Sigmoid colon (tissue), 7 donors: ENCODE measurements at places on chromosomes 12 and 14. TPM values are rescaled to one million over a fixed set of nuclear protein-coding genes. Genes with fewer than 3 reads are reported as not detected.

Gene LRIG3
- 67.9 TPM for total RNA-seq

Gene R3HDM2
- 28.5 TPM for total RNA-seq

Gene VRTN
- not detected for total RNA-seq

Gene DIO3
- 2.9 TPM for total RNA-seq

Gene FAM186B
- total RNA-seq: 0.16 TPM

Gene DYRK2
- 26.0 TPM for total RNA-seq

Gene RIN3
- total RNA-seq: 31.8 TPM

Gene HOXC12
- total RNA-seq: not detected

Gene KLRG1
- 4.3 TPM for total RNA-seq

Gene PTPRR
- total RNA-seq: 3.2 TPM

Gene IKZF4
- total RNA-seq: 6.6 TPM

Gene GDF3
- not detected for total RNA-seq

Gene CCDC197
- not detected for total RNA-seq

Gene OR4L1
- total RNA-seq: not detected

Gene MYF6
- not detected for total RNA-seq

Gene PLBD1
- total RNA-seq: 13.6 TPM

Gene TMCC3
- total RNA-seq: 4.9 TPM

Gene TAS2R31
- total RNA-seq: 3.9 TPM

Gene HOXC6
- total RNA-seq: not detected

Gene EXD2
- 18.0 TPM for total RNA-seq

Gene LHX5
- total RNA-seq: not detected

Gene TAS2R9
- total RNA-seq: not detected

Gene KLRC3
- not detected for total RNA-seq

Gene LMO3
- 228 TPM for total RNA-seq

Gene INHBE
- not detected for total RNA-seq

Gene RERGL
- total RNA-seq: 14.6 TPM
